NCI-H446 treated with DMSO at 0.1 percent for 48 hours (cell line): ENCODE measurements at places on chromosomes 16 and 17.
A peak's percentile ranks its signal among the peaks of the same experiment; 100 is the strongest.

GRCh38 chr16:9650284-9650683, 531.9 kb downstream of the GRIN2A start:
- DNase-seq: no peak

- DNase-seq: no peak
Observed at GRCh38 chr16:67942200-67942509, 1.8 kb downstream of the LCAT start.

- DNase-seq: peak; percentile 37
Observed at GRCh38 chr17:50956750-50957523, 90.8 kb upstream of the TOB1 start.

GRCh38 chr16:30136971-30137605, 14.1 kb upstream of the MAPK3 start:
- DNase-seq: no peak

- DNase-seq: no peak
Observed at GRCh38 chr17:34601416-34601815, 22.0 kb downstream of the TMEM132E start.

DNA sequence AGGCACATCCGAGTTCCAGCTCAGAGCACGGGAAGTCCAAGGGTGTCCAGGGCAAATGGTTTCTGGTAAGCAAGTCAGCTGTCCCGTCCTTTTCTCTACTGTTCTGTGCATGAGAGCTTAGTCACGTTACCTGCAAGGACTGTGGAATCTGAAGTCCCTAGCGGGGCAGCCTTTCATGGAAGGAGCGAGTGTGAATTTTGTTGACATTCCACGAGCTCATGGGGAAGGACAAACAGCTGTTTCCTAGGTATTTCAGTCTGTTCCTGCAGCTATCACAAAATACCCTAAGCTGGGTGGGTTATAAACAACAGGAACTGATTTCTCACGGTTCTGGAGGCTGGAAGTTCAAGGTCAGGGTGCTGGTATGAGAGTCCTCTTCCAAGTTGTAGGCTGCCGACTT, 109.2 kb downstream of the SDR42E1 start:
- no peak for DNase-seq
